ENCODE measurements at places on chromosomes 4 and X.

DNA sequence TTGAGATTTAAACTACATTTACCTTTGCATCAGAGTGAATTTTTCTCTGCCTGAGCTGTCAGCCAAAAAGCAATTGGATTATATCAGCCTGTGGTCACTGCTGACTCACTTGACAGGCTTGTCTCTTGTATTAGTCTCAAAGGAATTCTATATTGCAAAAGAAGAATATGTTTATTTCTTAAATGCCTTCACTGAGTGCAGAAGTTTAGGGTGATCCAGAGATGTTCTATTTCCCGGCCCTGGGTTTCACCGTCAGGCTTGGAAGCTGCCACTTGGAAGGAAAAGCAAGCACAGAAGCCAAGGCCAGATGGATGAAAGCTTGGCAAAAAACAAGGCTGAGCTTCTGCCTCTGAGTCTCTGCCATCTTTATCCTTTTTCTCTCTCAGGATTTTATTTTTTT, 80.9 kb downstream of the FAM114A1 start:
- DNase-seq = no peak

GRCh38 chr4:145414226-145414625, 67.4 kb upstream of the SMAD1 start:
- DNase-seq = no peak

DNA sequence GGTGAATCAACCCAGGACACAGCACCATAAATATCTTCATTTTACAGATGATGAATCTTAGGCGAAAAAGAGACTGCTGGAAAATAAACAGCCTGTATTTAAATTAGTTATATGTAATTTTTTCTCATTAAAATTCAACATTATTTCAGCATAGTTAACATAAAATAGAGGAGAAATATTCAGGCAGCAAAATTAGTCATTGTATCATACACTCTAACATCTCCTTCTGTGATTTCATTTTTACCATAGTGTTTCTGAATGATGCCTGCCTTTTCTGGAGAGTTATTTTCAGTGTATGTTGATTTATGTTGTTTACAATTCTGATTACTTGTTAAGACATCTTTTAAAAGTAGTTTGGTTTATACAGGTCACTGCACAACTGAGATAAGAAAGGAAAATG, 82.3 kb upstream of the KCNIP4 start:
- DNase-seq = no peak

- DNase-seq = no peak
These were observed 41.0 kb downstream of the PRPS1 start for GRCh38 chrX:107669261-107669660.

GRCh38 chrX:53682885-53683555, 3.5 kb downstream of the HUWE1 start:
- peak; percentile 36 for DNase-seq

GRCh38 chrX:25544641-25545040, 528.9 kb upstream of the ARX start:
- no peak for DNase-seq

DNA sequence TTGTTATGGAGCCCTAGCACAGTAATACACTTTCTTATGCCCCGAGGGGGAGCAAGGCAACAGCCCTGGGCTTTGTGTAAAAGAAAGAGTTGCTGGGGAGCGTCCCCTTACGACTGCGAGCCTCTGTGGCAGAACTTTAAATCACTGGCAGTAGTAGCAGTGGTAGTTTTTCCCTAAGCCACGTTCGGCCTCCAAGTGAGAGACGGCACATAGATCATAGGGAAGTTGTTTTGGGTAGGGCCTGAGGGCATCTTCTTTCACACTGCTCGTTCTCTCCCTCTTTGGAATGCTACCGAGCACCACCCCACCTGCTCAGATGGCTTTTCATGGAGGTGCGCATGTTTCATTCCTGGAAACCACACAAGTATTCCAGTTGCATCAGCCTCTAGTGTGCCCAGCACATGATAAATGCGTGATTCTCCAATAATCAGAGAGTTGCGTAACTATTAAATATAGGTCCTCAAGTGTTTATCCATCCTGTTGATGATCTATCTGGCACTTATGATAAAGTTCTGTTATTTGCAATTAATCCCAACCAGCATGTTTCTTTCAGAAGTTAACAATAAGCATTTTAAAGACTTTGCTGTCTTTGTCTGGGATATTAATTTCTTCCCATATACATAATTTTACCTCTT, 7.0 kb upstream of the SYNPO2 start:
- DNase-seq = no peak

- DNase-seq = no peak
These were observed 328.6 kb upstream of the NR3C2 start for GRCh38 chr4:148770848-148771247.

GRCh38 chrX:6226596-6227452, 1.8 kb downstream of the NLGN4X start:
- DNase-seq = no peak

- DNase-seq = no peak
These were observed 200.5 kb downstream of the FAM133A start for GRCh38 chrX:93874554-93874953.

Measured in activated naive CD8-positive, alpha-beta T cell treated with anti-CD3 and anti-CD28 coated beads for 36 hours (primary cell).